Activated CD8-positive, alpha-beta T cell treated with anti-CD3 and anti-CD28 coated beads for 36 hours (primary cell): ENCODE measurements at places on chromosomes 11 and 22. TPM values are rescaled to one million over a fixed set of nuclear protein-coding genes. Genes with fewer than 3 reads are reported as not detected.
A peak's percentile ranks its signal among the peaks of the same experiment; 100 is the strongest.

GRCh38 chr11:74714904-74715303 is 16.3 kb downstream of the CHRDL2 start:
- H3K27ac ChIP-seq, result no peak overlapping the region
- no peaks in the 10 kb centered on the region for H3K27me3 ChIP-seq
- no peak overlapping the region for H3K4me3 ChIP-seq
- peaks cover 3% of the 10 kb centered on the region for H3K4me1 ChIP-seq

- H3K4me3 ChIP-seq, result no peak overlapping the region
- no peak overlapping the region for H3K27ac ChIP-seq
- H3K36me3 ChIP-seq, result no peaks in the 10 kb centered on the region
- H3K27me3 ChIP-seq, result no peaks in the 10 kb centered on the region
- DNase-seq, result peak; percentile 90
- peaks cover 14% of the 10 kb centered on the region for H3K4me1 ChIP-seq
These were observed 32.1 kb upstream of the DGKZ start for GRCh38 chr11:46315033-46315738.

DNA sequence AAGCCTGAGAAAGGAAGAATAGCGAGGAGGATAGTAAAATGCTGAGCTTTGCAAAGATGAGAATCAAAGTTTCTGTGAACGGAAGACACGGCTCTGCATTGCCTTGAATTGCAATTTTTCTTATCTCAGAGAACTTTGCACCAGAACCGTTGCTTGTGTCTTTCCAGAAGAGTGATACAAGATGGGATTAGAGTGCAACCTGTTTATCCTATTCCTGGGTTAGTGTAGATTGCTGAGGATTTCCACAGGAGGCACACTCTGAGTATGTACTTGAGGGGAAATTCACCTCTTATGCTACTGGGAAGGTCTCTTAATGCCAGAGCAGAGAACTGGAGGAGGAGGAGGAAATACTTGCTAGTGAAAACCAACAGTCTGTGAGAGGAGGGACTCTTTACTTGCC is 377.5 kb downstream of the OPCML start:
- peaks cover 2% of the 10 kb centered on the region for H3K27me3 ChIP-seq
- no peaks in the 10 kb centered on the region for H3K4me1 ChIP-seq
- H3K36me3 ChIP-seq, result no peaks in the 10 kb centered on the region
- H3K4me3 ChIP-seq, result no peak overlapping the region

Gene KRTAP5-11
- total RNA-seq, result not detected

- no peak for DNase-seq
- no peak overlapping the region for H3K4me3 ChIP-seq
- peaks cover 20% of the 10 kb centered on the region for H3K36me3 ChIP-seq
- peaks cover 4% of the 10 kb centered on the region for H3K4me1 ChIP-seq
- no peaks in the 10 kb centered on the region for H3K27me3 ChIP-seq
- no peak overlapping the region for H3K27ac ChIP-seq
These were observed 250.1 kb downstream of the DDX10 start for GRCh38 chr11:108914981-108915380.

GRCh38 chr11:22415476-22415875 is 77.3 kb downstream of the SLC17A6 start:
- DNase-seq, result no peak
- no peaks in the 10 kb centered on the region for H3K4me1 ChIP-seq
- no peak overlapping the region for H3K27ac ChIP-seq
- H3K36me3 ChIP-seq, result no peaks in the 10 kb centered on the region

DNA sequence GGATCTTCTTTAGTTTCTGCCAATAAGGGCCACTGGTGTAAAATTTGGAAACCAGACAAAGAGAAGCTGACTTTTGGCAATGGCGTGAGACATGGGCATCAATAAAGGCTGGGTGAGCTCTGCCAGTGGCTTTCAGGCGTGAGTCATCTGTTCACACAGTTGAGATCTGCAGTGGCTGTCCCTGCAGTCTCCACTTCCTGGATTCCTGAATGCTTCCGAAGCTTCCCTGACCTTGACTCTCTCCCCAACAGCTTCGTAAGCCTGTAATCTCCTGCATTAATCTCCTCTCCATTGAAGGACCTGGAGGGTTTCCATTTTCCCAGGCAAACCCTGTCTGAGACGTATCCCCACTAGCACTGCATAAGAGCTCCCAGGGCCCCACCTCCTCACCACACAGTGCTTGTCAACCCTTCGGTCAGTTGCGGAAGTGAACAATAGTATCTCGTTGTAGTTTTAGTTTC is 574.7 kb downstream of the TBC1D22A start:
- H3K27me3 ChIP-seq, result peaks cover 3% of the 10 kb centered on the region
- no peaks in the 10 kb centered on the region for H3K4me1 ChIP-seq
- no peaks in the 10 kb centered on the region for H3K36me3 ChIP-seq
- no peak overlapping the region for H3K4me3 ChIP-seq
- H3K27ac ChIP-seq, result no peak overlapping the region
- DNase-seq, result peak; percentile 16

GRCh38 chr22:27408068-27408467 is 393.5 kb downstream of the MN1 start:
- H3K27me3 ChIP-seq, result peaks cover 2% of the 10 kb centered on the region
- no peaks in the 10 kb centered on the region for H3K36me3 ChIP-seq
- H3K27ac ChIP-seq, result no peak overlapping the region
- no peak for DNase-seq
- no peaks in the 10 kb centered on the region for H3K4me1 ChIP-seq

GRCh38 chr22:50216684-50217520 is 16.1 kb downstream of the SELENOO start:
- H3K36me3 ChIP-seq, result peaks cover 33% of the 10 kb centered on the region
- no peak overlapping the region for H3K4me3 ChIP-seq
- DNase-seq, result no peak

Gene IL17REL
- total RNA-seq, result not detected

GRCh38 chr11:114501901-114502300 is 57.8 kb downstream of the NXPE1 start:
- H3K4me1 ChIP-seq, result no peaks in the 10 kb centered on the region
- DNase-seq, result no peak
- no peak overlapping the region for H3K27ac ChIP-seq
- H3K4me3 ChIP-seq, result no peak overlapping the region
- H3K27me3 ChIP-seq, result peaks cover 23% of the 10 kb centered on the region

Gene FAM227A
- total RNA-seq, result 1.1 TPM

GRCh38 chr11:105393326-105393725 is 216.5 kb upstream of the GRIA4 start:
- DNase-seq, result no peak
- H3K4me3 ChIP-seq, result no peak overlapping the region
- H3K36me3 ChIP-seq, result no peaks in the 10 kb centered on the region
- no peak overlapping the region for H3K27ac ChIP-seq

Gene NAALADL1
- total RNA-seq, result 6.6 TPM

Gene MYOD1
- not detected for total RNA-seq

- no peaks in the 10 kb centered on the region for H3K36me3 ChIP-seq
- H3K27ac ChIP-seq, result no peak overlapping the region
- H3K4me3 ChIP-seq, result no peak overlapping the region
- no peaks in the 10 kb centered on the region for H3K4me1 ChIP-seq
- H3K27me3 ChIP-seq, result no peaks in the 10 kb centered on the region
- no peak for DNase-seq
These were observed 119.0 kb downstream of the PARVA start for GRCh38 chr11:12496181-12497025.

- no peak for DNase-seq
- H3K4me3 ChIP-seq, result no peak overlapping the region
- H3K27me3 ChIP-seq, result no peaks in the 10 kb centered on the region
These were observed 137.8 kb upstream of the MTMR2 start for GRCh38 chr11:96061730-96062129.

GRCh38 chr22:30605449-30606110 is 1.4 kb upstream of the TCN2 start:
- H3K4me3 ChIP-seq, result no peak overlapping the region
- no peaks in the 10 kb centered on the region for H3K36me3 ChIP-seq
- peaks cover 25% of the 10 kb centered on the region for H3K4me1 ChIP-seq
- H3K27me3 ChIP-seq, result no peaks in the 10 kb centered on the region
- peak; percentile 68 for DNase-seq

DNA sequence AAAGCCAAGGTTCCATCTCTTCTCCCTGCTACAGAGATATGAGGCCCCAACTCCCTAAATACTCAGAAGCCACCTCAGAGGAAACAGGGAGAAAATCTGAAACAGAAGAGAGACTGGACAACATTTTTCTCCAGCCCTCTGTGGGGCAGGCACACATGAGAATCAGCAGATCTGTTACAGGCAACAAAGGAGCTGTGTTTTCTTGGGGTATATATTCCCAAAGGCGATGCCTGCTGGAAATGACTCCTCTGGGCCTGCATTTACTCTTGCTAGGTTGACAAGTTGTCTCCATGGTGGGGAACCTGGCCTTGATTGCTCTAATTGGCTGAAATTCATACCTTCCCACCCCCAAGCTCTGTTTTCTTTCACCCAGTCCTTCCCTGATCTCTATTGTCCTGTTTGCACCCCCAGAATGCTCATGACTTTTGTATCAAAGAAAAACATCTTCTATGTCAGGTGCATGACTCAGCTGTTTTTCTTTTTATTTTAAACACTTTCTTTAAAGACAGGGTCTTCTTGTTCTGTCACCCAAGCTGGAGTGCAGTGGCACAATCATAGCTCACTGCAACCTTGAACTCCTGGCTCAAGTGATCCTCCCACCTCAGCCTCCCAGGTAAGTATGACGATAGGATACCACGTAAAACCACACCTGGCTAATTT is 23.5 kb upstream of the P2RY6 start:
- H3K27ac ChIP-seq, result no peak overlapping the region
- no peak overlapping the region for H3K4me3 ChIP-seq
- H3K27me3 ChIP-seq, result no peaks in the 10 kb centered on the region
- peaks cover 5% of the 10 kb centered on the region for H3K4me1 ChIP-seq
- no peaks in the 10 kb centered on the region for H3K36me3 ChIP-seq

- no peak overlapping the region for H3K4me3 ChIP-seq
- no peak overlapping the region for H3K27ac ChIP-seq
- no peaks in the 10 kb centered on the region for H3K4me1 ChIP-seq
- H3K27me3 ChIP-seq, result peaks cover 3% of the 10 kb centered on the region
- DNase-seq, result no peak
These were observed 374.5 kb downstream of the CADM1 start for GRCh38 chr11:115129473-115130289.

Gene APIP
- 39.0 TPM for total RNA-seq

GRCh38 chr11:88171982-88172381 is 3.3 kb downstream of the RAB38 start:
- no peak overlapping the region for H3K27ac ChIP-seq
- no peak for DNase-seq
- H3K36me3 ChIP-seq, result no peaks in the 10 kb centered on the region

GRCh38 chr11:121329781-121330395 is 37.3 kb downstream of the SC5D start:
- DNase-seq, result no peak
- no peaks in the 10 kb centered on the region for H3K27me3 ChIP-seq
- no peak overlapping the region for H3K4me3 ChIP-seq
- H3K4me1 ChIP-seq, result peaks cover 6% of the 10 kb centered on the region

- no peaks in the 10 kb centered on the region for H3K27me3 ChIP-seq
- DNase-seq, result no peak
- H3K4me1 ChIP-seq, result peaks cover 27% of the 10 kb centered on the region
- no peak overlapping the region for H3K27ac ChIP-seq
- no peaks in the 10 kb centered on the region for H3K36me3 ChIP-seq
These were observed 34.8 kb downstream of the IRAG1 start for GRCh38 chr11:10658621-10659338.

GRCh38 chr11:11512502-11512901 is 109.3 kb downstream of the GALNT18 start:
- no peak overlapping the region for H3K4me3 ChIP-seq
- H3K4me1 ChIP-seq, result no peaks in the 10 kb centered on the region
- H3K36me3 ChIP-seq, result no peaks in the 10 kb centered on the region
- H3K27me3 ChIP-seq, result no peaks in the 10 kb centered on the region
- no peak overlapping the region for H3K27ac ChIP-seq

DNA sequence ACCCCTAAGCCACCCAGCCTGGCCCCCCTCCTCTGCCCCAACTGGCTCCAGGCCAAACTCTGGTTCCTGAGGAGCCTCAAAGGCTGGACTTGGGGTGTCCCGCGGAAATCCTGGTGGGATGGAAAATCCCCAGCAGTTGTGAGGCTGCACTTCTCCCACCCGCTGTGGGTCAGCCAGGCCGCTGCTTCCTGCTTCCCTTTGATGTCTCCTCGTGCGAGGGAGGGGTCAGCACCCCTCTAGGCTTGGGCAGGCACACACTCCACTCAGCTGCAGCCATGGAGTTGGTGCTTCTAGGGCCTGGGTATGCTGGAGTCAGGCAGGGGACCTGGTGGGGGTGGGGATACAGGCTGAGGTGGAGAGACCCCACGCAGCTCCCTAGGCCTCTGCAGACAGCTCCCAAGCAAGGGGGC is 12.0 kb downstream of the KCNQ1OT1 start:
- H3K36me3 ChIP-seq, result no peaks in the 10 kb centered on the region
- H3K4me3 ChIP-seq, result no peak overlapping the region

- no peaks in the 10 kb centered on the region for H3K27me3 ChIP-seq
- no peak overlapping the region for H3K27ac ChIP-seq
- peaks cover 16% of the 10 kb centered on the region for H3K4me1 ChIP-seq
- H3K4me3 ChIP-seq, result no peak overlapping the region
- H3K36me3 ChIP-seq, result peaks cover 8% of the 10 kb centered on the region
These were observed 3.4 kb upstream of the INCENP start for GRCh38 chr11:62120431-62120830.

Gene SMTNL1
- not detected for total RNA-seq

DNA sequence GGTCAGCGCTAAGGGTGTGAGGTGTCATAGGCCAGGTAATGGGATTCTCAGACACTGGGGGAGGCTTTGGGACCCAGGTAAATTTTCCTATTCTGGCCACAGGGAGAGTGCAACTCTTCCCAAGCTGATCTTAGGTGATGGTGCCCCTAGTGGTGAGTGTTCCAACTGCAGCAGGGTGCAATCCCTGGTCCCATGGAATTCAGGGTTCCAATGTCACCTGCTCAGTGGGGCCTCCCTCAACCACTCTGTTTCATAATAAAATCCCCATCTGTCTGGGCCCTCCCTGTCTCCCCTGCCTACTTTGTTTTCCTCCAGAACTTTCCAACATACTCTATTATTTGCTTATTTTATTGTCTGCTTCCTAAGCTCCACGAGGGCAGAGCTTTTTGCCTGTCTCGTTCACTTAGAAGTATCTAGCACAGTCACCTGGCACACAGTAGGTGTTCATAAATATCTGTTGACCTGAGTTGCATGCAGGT is 2.9 kb upstream of the SGSM1 start:
- H3K4me3 ChIP-seq, result no peak overlapping the region
- H3K36me3 ChIP-seq, result no peaks in the 10 kb centered on the region
- DNase-seq, result peak; percentile 69

DNA sequence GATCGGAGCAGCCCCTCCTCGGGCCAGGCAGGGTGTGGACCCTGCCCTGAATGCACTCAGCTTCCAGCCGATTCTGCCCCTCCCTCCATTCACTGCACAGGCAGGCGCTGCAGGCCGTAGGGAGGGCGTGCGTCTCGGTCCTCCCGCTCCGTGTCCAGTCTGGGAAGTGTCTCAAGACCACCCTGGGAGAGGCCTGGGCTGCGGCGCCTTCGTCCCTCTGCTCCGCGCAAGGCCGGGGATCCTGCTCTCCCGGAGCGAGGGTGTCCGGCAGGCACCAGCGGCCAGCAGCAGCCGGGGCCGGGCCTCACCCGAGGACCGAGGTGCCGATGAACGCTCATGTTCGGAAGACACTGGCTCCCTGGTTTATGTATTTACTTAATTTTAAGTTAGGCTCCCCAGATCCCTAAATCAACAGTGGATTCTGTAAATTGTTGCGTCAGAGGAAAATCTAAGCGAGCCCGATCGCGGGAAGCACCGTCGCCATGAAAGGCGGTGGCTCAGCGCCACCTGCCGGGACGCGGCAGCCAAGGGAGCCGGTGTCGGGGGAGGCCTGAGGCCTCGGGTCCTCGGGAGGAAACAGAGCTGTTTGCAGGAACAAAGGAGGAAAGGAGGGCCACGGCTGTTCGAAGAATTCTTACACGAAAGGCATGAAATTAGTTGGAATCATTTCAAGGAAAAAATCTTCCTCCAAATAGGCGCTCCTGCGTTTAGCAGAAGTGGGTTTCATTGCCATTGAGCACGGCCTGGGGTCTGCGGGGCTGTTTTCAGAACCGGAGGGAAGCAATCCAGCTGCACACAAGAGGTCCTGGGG is 195.3 kb downstream of the BRD1 start:
- no peak overlapping the region for H3K4me3 ChIP-seq
- peak; percentile 35 for DNase-seq
- H3K4me1 ChIP-seq, result no peaks in the 10 kb centered on the region
- no peaks in the 10 kb centered on the region for H3K36me3 ChIP-seq
- H3K27me3 ChIP-seq, result no peaks in the 10 kb centered on the region
